Thymus (tissue), 14 donors: ENCODE measurements at places on chromosomes 12 and 14. TPM values are rescaled to one million over a fixed set of nuclear protein-coding genes. Genes with fewer than 3 reads are reported as not detected.

GRCh38 chr12:69822201-69822860 is 2.7 kb upstream of the MYRFL start:
- no peak for DNase-seq

DNA sequence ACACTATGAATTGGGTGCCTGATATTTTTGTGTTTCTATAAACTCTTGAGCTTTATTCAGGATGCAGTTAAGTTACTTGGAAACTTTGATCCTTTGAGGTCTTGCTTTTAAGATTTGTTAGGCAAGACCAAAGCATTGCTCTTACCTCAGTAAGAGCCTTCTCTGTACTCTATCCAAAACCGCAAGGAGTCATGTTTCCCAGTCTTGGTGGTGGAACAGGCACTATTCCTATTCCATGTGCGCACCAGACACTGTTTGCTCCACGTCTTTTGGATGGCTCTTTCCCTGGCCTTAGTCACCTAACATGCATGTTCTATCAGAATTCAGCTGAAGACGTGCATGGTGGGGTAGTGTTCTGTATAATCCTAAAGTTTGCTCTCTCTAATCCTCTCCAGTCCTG is 23.5 kb downstream of the CSRP2 start:
- DNase-seq: no peak

DNA sequence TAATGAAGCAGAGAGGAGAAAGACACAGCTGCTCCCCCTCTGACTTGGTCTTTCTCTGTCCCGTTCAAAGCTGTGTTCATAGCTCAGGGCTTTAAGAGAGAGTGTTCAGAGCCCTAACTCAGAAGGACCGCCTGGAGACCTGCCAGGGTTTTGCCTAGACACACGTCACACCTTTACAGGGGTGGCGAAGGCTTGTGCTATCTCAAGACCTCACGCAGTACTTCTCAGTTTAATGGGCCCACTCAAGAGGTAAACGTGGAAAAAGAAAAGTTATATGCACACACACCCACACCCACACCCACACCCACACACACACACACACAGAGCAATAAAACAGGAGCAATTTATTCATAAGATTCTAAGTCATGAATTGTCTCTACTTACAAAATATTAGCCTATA is 374.3 kb downstream of the C12orf75 start:
- DNase-seq: no peak

- DNase-seq: no peak
These were observed 1.8 kb upstream of the TMEM19 start for GRCh38 chr12:71684081-71684480.

DNA sequence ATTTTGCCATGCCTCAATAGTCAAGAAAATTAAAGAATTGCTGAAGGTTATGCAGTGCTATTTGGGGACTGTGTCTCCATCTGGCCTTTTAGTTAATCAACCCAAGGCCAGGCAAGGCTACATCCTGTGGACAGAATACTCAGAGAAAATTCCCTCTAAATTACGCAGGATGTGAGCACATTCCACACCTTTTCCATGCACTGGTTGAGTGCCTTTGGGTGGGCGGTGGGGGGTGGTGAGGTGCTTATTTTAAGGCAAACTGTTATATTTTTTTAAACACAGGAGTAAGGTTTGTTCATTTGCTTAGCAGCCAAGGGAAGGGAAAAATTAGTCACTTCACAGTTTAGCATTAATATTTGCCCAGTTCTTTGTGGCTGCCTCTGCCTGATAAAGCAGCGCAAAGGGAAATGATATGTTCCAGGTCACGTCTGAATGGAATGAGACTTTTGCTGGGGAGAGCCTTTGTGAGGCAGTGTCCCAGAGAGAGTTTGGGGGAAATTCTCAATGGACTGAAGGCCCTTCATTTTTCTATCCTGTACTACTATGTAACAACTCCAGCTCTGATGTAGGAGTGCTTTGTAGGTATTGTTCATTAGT is 17.2 kb upstream of the KCNA5 start:
- DNase-seq: no peak

- no peak for DNase-seq
These were observed 22.4 kb downstream of the ASPG start for GRCh38 chr14:104107611-104108569.

GRCh38 chr14:32432813-32433538 is 103.9 kb downstream of the AKAP6 start:
- DNase-seq: no peak

GRCh38 chr12:11162502-11162901 is 8.5 kb upstream of the SMIM10L1 start:
- no peak for DNase-seq

GRCh38 chr12:27513155-27513824 is 10.7 kb upstream of the PPFIBP1 start:
- no peak for DNase-seq

- DNase-seq: no peak
These were observed 7.4 kb downstream of the CIT start for GRCh38 chr12:119869720-119870119.

The KRT74 gene
- total RNA-seq: 0.09 TPM

DNA sequence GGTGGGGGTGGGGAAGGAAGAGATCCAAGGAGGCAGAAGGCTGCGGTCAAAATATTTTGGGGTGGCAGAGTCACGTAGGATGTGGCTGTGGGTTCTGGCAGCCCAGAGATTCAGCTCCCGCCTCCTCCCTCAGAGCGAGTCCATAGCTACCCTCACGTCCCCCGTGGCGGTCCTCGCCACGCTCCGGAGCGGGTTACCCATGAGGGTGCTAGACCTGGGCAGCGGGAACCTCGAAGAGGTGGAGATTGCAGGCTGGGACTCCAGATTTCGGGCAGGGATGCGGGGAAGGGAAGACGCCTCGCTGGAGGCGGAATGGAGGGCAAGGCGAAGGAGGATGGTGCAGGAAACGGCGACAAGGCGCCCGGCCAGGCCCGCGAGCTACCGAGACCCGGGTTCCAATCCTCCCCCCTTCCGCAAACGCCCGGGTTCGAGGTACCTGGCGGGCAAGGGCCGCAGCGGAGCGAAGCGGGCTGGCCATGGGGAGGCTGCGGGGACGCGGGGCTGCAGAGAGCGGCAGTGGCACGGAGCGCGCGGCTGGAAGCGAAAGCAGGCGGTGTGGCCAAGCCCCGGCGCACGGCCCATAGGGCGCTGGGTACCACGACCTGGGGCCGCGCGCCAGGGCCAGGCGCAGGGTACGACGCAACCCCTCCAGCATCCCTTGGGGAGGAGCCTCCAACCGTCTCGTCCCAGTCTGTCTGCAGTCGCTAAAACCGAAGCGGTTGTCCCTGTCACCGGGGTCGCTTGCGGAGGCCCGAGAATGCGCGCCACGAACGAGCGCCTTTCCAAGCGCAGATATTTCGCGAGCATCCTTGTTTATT is 46.2 kb downstream of the BCAT1 start:
- DNase-seq: no peak

DNA sequence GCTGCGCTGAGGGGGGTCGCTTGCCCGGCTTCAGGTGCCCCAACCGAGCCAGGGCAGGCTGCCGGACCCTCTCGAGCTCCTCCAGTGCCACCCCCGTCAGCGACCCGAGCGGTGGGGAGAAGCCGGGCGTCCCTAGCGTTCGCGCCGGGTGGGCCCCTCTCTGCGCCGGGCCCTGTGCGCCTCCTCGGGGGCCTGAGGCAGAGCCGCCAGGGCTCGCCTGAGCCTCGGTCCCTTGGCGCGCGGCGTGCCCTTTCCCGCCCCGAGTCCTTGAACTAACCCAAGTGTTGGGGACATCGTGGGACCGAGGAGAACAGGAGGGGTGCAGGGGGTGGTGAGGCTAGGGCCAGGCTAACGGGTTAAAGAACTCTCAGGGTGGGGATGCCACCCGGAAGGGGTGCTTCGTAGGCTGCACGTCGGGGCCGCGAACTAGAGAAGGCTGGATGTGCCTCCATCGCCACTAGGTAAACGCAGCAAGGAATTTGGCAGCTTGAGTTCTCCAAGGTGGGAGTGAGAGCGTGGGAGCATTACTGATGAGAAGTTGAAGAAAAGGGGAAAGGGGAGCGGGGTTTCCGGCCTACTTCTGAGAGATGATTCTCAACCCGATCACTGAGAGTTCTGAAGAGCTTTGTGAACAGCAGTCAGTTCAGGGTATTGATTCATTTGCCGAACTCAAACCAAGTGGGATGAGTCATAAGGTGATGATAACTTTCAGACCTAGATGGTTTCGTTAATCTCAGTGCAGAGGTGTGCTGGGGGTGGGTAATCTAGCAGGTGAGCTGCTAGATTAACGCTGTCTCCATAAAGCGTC is 618 bp downstream of the RNF34 start:
- DNase-seq: peak; percentile 68

DNA sequence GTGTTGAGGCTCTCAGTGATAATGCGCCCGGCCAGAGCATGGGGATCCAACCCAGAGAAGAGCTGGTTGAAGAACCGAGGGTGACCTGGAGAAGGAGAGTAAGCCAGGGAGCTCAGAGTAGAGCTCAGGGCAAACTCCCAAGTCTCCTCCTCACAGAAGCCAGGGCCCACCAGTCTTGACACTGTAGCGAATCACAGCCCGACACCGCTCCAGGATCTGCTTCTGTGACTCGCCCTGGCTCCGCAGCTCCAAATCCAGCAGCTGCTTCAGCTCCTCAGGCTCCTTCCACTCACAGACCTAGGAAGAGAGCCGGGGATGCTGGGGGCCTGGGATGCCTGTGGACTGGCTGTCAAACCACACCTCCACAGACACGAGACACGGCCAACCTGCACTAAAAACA is 8.2 kb upstream of the ZNF740 start:
- DNase-seq: no peak

DNA sequence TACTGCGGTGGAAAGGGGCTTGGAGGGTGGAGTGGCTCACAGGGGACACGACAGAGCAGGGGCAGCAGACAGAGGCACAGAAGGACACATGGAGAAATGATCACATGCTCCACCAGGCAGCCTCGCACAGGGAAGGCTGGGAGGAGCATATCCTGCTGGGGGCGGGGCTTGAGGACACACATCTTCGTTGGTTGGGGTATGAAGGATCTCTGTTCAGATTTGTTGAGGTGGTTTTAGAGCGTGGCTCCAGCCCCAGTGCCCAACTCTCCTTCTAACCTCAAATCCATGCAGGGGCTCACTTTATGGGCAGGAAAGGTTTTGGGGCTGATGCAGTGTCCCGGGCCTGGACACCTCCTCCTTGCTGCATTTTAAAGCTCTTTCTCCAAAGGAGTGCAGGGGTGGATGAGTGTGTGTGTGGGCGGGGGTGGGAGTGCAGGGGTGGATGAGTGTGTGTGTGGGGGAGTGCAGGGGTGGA is 733 bp upstream of the P3H3 start:
- no peak for DNase-seq

The ANG gene
- 0.99 TPM for total RNA-seq

The ASIC1 gene
- 1.3 TPM for total RNA-seq

The TAS2R10 gene
- 0.47 TPM for total RNA-seq

DNA sequence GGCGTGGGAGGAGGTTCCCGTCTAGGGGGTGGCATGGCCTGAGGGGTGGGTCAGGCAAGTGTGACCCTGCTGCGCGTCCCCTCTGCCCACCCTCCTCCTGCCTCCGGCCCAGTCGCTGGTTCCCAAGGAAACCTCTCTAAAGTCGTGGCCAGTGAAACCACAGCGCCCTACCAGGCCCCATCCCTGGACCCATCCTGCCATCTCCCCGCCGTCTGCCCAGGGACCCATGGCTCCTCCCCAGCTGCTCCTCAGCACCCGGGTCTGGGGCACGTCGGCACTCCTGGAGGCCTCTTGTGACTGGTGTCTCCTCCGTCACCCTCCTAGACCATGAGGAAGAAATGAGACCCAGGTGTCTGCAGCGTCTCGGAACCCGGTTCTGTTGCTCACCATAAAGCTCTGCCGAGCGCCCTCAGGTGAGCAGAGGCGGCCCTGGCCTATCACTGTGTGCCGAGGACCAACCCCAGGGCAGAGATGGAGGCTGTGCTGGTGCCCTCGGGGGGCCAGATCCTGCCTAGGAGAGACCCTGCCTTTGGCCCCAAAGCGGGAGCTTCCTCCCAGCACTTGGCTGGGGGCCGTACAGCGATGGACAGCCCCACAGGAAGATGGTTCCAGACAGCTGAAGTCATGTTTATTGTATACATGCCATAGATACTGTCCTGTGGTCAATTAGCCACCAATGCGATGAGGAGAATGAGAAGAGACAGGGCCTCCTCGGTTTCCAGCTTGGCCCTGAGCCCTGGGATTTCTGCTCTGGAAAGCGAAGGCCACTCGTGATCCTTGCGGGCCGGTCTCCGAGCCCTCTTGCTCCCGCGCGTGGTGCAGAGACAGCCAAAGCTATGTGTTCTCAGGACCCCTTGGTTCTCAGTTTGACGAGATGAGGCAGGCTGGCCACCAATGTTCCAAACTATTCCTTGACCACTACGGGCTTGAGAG is 222.5 kb upstream of the RTL1 start:
- DNase-seq: no peak

The KRT86 gene
- 0.42 TPM for total RNA-seq

The MYH6 gene
- total RNA-seq: 0.05 TPM

- DNase-seq: no peak
These were observed 1165.4 kb downstream of the TMEM121 start for GRCh38 chr14:106691601-106692291.

The FOS gene
- 143 TPM for total RNA-seq

- DNase-seq: no peak
These were observed 401.7 kb downstream of the TRHDE start for GRCh38 chr12:72673853-72674252.

DNA sequence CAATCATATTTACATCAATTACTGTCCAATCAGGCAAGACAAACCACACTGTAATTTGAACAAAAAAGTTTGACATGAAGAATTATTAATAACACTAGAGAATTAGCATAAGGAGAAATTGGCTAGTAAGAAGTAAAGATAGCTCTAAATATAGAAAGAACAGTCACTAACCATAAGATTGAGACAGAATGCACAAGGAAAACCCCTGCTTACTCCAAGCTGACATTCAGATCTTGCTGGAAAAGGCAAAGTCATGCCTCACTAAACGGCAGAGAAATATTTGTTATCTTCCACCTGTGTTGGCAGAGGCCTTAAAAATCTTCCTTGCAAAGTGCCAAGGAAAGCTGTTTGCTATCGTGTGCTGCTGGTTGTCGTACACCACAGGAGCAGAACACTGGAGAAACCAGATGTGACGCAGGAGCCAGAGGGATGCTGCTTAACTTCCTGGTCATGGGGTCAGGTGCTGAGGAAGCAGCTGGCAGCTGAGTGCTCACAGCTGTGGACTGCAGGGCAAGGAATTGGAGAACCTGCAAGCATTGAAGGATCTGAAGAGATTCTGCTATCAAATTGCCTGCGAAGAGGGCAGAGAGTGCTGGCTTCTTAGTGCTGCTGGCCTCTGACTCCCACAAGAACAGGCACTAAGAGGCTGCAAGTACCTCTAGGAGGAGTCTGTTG is 1323.3 kb downstream of the LRFN5 start:
- no peak for DNase-seq

GRCh38 chr12:16604596-16605252 is 1.2 kb downstream of the LMO3 start:
- DNase-seq: no peak

The NOVA1 gene
- 0.94 TPM for total RNA-seq

The GALNT4 gene
- 1.3 TPM for total RNA-seq

DNA sequence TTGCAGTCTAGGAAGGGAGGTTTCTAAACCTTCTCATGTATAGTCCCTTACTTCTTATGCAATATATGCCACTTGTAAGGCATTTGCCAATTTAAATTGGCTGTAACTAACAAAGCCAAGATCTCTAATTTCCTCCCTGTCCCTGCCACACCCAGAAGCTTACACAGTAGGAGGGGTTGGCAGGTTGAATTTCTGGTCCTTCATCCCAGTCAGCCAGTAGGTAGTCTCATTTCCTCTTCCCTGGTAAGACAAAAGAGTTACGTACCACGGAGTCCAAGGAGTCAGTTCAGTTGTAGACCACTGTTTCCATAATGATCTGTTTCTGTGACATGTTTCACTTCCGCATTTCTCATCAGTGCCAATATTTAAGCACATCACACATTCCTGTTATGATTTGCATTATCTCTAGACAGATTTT is 47.0 kb upstream of the PLBD1 start:
- DNase-seq: no peak

The CLEC2A gene
- not detected for total RNA-seq

The PTCSC3 gene
- total RNA-seq: not detected
